Uterus (tissue), 4 donors: ENCODE measurements at places on chromosomes 4 and X. TPM values are rescaled to one million over a fixed set of nuclear protein-coding genes. Genes with fewer than 3 reads are reported as not detected.
A peak's percentile ranks its signal among the peaks of the same experiment; 100 is the strongest.

DNA sequence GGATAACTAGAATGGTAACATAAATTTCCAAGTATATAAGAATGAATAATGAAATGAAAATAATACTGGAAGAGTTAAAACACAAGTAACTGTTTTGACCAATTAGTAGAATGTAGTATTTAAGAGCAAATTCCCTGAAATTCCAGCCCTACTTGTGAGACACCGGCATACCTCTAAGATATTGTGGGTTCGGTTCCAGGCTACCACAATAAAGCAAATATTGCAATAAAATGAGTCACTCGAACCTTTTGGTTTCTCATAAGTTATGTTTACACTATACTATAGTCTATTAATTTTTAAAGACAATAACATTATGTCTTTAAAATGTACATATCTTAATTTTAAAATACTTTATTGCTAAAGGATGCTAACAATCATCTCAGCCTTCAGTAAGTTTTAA is 15.2 kb upstream of the IQCM start:
- no peaks in the 10 kb centered on the region for H3K36me3 ChIP-seq
- no peak overlapping the region for H3K27ac ChIP-seq
- H3K4me1 ChIP-seq = no peaks in the 10 kb centered on the region
- DNase-seq = no peak
- H3K27me3 ChIP-seq = no peaks in the 10 kb centered on the region

The VBP1 gene
- 83.6 TPM for total RNA-seq

- DNase-seq = peak; percentile 37
- no peak overlapping the region for H3K4me3 ChIP-seq
- H3K36me3 ChIP-seq = no peaks in the 10 kb centered on the region
- H3K27me3 ChIP-seq = no peaks in the 10 kb centered on the region
- no peaks in the 10 kb centered on the region for H3K4me1 ChIP-seq
Observed at GRCh38 chrX:151697522-151697921, 2.3 kb downstream of the PRRG3 start.

- H3K27ac ChIP-seq = no peak overlapping the region
- H3K27me3 ChIP-seq = no peaks in the 10 kb centered on the region
- no peak overlapping the region for H3K4me3 ChIP-seq
- H3K4me1 ChIP-seq = no peaks in the 10 kb centered on the region
Observed at GRCh38 chr4:141046255-141046654, 87.0 kb downstream of the RNF150 start.

The CXCL8 gene
- not detected for total RNA-seq

DNA sequence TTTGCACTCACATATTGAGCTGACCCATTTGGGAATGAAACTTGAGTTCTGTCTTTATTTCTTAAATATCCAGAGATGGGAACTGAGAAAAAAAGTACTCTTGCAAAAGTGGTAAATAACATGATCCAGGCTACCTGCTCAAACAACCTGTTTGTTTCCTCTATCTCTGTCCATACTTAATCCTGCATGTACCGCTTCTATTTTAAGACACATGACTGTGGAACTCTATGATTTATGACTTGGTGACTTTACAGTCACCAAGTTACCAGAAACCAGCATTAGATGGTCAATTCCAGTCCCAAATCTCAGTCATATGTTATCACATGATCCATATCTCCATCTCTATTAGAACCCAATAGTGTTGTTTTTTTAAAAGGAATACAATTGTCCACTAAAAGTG is 606.7 kb downstream of the EPHA5 start:
- H3K4me1 ChIP-seq = no peaks in the 10 kb centered on the region
- H3K4me3 ChIP-seq = no peak overlapping the region
- peaks cover 3% of the 10 kb centered on the region for H3K36me3 ChIP-seq
- H3K27ac ChIP-seq = no peak overlapping the region
- DNase-seq = no peak
- H3K27me3 ChIP-seq = no peaks in the 10 kb centered on the region

DNA sequence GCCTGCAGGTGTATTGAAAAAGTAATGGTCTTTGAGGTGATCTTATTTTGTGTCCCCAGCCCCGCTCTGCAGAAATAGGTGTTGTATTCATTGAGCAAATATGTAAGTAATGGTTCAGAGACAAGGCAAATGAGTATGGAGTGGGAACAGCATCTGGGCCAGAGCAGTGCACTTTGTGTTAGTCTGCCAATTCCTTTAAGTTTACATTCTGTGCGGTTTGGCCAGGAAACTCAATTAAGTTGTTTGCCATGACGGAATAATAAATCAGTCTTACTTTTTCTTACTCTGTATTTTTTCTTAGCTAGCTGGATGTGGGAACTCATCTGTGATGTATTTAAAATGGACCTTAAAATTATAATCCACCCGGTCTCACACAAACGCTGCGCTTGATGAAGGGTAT is 12.6 kb downstream of the DCLK2 start:
- H3K4me3 ChIP-seq = no peak overlapping the region
- H3K27ac ChIP-seq = no peak overlapping the region
- H3K36me3 ChIP-seq = no peaks in the 10 kb centered on the region
- H3K27me3 ChIP-seq = no peaks in the 10 kb centered on the region

GRCh38 chr4:120105472-120105871 is 38.8 kb upstream of the MAD2L1 start:
- no peak overlapping the region for H3K27ac ChIP-seq
- H3K27me3 ChIP-seq = no peaks in the 10 kb centered on the region
- DNase-seq = no peak
- no peaks in the 10 kb centered on the region for H3K4me1 ChIP-seq
- H3K36me3 ChIP-seq = no peaks in the 10 kb centered on the region

The EMCN gene
- total RNA-seq = 33.3 TPM
